ENCODE measurements at places on chromosomes 5 and 9. TPM values are rescaled to one million over a fixed set of nuclear protein-coding genes. Genes with fewer than 3 reads are reported as not detected.
A peak's percentile ranks its signal among the peaks of the same experiment; 100 is the strongest.

DNA sequence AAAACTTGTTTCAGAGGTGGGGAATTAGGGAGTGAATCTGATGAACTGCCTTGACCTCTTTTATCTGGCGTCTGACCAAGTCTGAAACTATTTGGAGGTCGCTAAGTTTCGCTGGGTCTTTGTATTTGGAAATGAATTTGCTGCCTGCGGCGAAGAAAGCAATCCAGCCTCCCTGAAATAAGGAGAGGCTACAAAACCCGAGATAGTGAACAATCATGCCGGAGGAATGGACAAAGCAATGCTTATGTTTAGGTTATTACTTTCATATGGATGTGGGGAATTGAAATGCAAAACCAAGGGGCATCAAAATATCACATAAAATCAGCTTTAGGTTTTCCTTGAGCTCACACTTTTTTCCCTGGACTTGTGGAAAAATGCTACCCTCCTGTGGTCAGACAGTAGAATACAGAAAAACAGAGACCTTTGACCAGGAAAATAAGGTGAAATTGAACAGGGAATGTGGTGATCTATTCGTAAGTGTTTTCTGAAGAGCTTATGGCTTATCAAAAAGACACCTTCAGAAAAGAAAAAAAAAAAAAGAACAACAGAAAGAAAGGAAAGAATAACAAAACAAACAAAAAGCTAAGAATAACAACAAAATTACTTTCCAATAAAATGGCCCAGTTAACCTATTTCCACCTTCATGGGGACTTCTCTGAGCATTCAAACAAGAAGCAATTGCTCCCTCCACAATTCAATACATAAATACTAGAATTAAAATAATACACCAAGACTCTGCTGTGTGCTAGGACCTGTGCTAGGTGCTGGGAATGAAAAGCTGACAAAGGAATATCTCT, 68.6 kb upstream of the DPYSL3 start:
- H3K4me3 ChIP-seq, result no peak overlapping the region
- no peak overlapping the region for H3K27ac ChIP-seq
- H3K27me3 ChIP-seq, result no peaks in the 10 kb centered on the region
- no peaks in the 10 kb centered on the region for H3K4me1 ChIP-seq
- no peaks in the 10 kb centered on the region for H3K36me3 ChIP-seq

- H3K36me3 ChIP-seq, result no peaks in the 10 kb centered on the region
- no peak overlapping the region for H3K4me3 ChIP-seq
- H3K27me3 ChIP-seq, result peaks cover 37% of the 10 kb centered on the region
- H3K27ac ChIP-seq, result no peak overlapping the region
- DNase-seq, result peak; percentile 92
Measured at GRCh38 chr5:6525910-6526309, 77.3 kb downstream of the UBE2QL1 start.

GRCh38 chr5:121503111-121503840, 348.4 kb upstream of the FTMT start:
- H3K4me1 ChIP-seq, result no peaks in the 10 kb centered on the region
- peak; percentile 57 for DNase-seq
- no peaks in the 10 kb centered on the region for H3K36me3 ChIP-seq
- H3K27me3 ChIP-seq, result no peaks in the 10 kb centered on the region
- no peak overlapping the region for H3K4me3 ChIP-seq

DNA sequence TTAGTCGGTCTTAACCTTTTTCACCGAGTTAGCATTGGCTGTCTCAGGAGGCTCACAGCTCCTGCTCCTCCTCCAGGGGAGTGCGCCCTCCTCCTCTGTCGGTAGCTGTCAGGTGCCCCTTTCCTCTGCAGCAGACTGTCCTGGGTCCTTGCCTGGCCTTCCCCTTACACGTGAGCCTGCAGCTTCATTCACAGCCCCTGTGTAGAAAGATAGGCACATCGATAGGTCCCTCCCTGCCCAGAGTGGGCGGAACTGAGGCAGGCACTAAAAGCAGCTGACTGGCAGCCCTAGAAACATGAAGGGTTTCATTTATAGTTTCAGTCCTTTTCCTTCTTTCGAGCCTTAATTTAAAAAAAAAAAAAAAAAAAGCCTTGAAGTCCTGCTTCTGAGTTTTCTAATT, 17.2 kb downstream of the TENT4A start:
- no peaks in the 10 kb centered on the region for H3K27me3 ChIP-seq
- H3K27ac ChIP-seq, result no peak overlapping the region
- no peak for DNase-seq
- peaks cover 14% of the 10 kb centered on the region for H3K36me3 ChIP-seq
- H3K4me1 ChIP-seq, result peaks cover 15% of the 10 kb centered on the region

DNA sequence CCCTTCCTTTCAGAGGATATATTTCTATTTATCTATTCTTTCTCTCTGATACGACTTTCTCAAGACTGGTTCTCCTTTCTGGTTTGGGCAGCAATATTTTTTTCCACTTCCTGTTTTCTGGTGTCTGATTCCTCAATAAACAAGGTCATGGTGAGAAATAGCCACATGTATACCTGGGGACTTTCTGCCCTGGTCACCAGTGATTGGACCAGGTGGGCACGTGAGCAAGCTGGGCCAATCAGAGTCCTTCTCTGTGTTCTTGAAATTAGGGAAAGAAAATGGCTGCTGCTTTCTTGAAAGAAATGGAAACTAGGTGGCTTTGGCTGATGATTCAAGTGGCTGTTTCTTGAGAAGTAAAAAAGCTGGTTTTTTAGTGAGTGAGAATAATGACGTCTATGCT, 18.4 kb upstream of the GSN start:
- no peak overlapping the region for H3K4me3 ChIP-seq
- H3K4me1 ChIP-seq, result no peaks in the 10 kb centered on the region
- H3K36me3 ChIP-seq, result no peaks in the 10 kb centered on the region
- no peak overlapping the region for H3K27ac ChIP-seq
- no peaks in the 10 kb centered on the region for H3K27me3 ChIP-seq

DNA sequence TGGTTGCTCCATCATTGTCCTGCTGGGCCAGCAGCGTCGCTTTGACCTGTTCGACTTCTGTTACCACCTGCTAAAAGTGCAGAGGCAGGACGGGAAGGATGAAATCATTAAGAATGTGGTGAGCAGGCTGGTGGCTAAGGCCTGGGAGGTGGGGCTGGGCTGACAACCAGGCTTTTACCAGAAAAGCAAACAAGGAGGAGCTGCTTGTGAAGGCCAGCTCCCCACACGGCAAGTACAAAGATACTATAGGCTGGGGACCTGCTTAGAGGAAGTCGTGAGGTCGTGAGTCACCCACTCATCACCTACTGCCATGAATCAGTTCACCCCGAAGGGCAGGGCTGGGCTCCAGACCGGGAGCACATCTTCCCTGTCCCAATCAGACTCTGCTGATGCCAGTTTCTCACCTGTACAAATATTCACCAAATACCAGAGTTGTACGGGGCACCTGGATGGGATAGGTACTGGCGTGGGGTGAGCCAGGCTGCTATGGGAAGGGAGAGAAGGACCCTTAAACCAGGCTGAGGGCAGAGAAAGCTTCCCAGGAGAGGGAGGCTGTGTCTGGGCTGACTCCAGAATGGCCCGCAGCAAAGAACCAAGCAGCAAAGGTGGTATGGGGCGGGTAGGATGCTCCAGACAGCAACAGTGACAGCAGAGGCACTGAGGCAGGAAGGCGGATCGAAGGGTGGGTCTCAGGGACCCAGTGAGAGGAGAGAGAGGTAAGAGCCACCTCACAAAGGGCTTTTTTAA, 69.3 kb upstream of the NIPAL4 start:
- DNase-seq, result peak; percentile 100
- peak overlapping the region; percentile 30 for H3K4me3 ChIP-seq
- H3K4me1 ChIP-seq, result peaks cover 59% of the 10 kb centered on the region
- H3K27me3 ChIP-seq, result no peaks in the 10 kb centered on the region

DNA sequence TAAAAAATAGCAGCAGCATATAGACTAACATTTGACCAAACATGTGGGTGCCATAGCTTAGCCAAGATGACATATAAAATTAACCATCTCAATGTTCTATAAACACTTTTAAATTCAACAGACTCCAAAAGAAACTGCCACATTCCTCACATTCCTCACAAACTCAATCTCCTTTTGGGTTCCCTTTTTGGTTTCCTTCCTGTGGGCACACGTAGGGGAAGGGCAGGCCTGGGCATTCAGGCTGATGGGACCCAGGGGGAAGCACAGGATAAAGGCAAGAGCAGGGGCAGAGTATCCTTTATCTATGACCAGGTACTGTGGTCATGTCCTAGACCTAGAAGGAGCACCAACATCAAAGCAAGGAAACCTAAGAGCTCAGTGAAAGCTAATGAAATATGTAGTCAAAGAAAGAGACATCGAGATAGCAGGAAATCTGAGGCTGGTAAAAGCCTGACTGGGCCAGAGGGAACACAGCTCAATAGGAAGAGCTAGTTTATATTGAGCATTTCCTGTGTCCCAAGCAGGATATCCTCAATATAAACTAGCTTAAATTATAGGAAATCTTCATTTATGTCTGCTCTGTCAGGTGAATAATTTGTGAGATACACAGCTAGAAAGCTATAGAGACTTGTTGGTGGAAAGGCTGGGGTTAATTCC, 13.6 kb upstream of the ERAP1 start:
- H3K4me1 ChIP-seq, result peaks cover 29% of the 10 kb centered on the region
- no peaks in the 10 kb centered on the region for H3K27me3 ChIP-seq
- no peak overlapping the region for H3K4me3 ChIP-seq

DNA sequence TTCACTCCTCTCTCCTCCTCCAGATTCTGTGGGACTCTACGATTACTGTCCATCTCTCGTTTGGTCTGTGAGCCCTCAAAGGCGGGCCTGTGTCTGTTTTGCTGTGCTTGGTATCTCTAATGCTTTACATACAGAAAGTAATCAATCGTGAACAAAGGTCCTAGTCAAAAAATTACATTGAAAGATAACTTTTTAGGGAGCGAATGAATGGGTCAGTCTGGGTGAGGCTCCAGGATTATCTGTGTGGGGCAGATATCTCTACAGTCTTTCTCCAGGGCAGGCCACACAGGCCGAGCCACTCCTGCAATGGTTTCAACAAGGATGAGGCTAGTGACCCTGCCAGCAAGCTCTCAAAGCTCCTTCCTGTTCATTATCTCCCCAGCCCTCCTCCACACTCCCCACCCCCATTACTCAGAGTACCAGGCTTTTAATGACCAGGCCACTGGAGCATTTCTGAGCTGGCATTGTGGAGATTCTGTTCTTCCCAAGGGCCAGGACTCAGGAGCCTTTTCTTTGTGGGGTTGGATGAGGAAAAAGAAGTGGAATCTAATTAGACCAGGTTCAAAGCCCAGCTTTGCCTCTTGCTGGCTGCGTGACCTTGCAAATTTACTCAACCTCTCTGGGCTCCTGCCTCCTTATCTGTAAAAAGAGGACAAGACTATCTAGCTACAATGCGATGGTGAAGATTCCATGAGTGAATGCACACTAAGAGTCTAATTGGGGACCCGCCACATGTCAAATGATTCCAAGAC, 10.2 kb downstream of the CORO2A start:
- H3K27me3 ChIP-seq, result no peaks in the 10 kb centered on the region
- H3K4me1 ChIP-seq, result no peaks in the 10 kb centered on the region
- H3K4me3 ChIP-seq, result no peak overlapping the region
- H3K27ac ChIP-seq, result no peak overlapping the region
- H3K36me3 ChIP-seq, result no peaks in the 10 kb centered on the region

The ANKRD31 gene
- 0.26 TPM for total RNA-seq

The FOXD4L3 gene
- not detected for total RNA-seq

The ADGRD2 gene
- total RNA-seq, result not detected

The IRX1 gene
- total RNA-seq, result not detected

The BTNL9 gene
- 15.4 TPM for total RNA-seq

All from PC-3 (cell line).